ENCODE measurements at places on chromosomes 2 and 18.

GRCh38 chr2:57402096-57402495, 644.5 kb upstream of the VRK2 start:
- DNase-seq = no peak

DNA sequence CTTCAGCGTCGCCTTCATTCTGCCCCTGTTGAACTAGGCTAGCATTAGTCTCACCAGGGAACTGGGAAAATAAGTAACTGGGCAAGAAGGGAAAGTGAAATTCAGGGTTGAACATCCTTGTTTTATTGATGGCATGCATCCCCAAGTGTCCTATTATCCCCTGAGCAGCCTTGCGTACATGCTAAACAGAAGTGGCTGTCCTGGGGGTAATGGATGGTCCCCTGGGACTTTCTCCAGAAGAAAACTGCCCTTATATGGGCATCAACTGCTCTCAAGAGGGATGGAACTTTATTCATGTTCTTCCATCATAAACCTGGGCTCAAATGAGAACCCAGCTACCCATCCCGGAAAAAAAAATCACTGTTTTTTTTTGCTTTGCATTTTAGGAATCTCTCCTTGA, 11.8 kb upstream of the SMIM21 start:
- DNase-seq = peak; percentile 31

- DNase-seq = no peak
These were observed 10.4 kb downstream of the PAIP2B start for GRCh38 chr2:71216501-71216900.

- no peak for DNase-seq
These were observed 47.0 kb downstream of the UBE2F start for GRCh38 chr2:238013806-238014205.

DNA sequence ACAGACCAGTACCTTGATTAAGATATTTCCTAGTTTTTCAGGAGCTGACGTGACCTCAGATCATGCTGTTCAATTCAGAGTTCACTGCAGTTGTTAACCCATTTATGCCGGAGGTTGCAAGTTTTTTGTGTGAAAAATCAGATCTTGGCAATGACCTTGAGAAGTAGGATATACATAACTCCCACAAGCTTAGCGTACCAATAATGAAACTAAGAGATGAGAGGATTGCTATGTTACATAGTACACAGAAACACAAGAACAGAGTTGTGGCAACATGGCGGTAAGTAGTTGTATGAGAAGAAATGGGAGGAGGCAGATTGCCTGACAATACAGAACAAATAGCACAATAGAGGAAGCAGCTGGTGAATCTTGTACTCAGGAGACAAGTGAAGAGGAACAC, 39.1 kb downstream of the PPIG start:
- no peak for DNase-seq

DNA sequence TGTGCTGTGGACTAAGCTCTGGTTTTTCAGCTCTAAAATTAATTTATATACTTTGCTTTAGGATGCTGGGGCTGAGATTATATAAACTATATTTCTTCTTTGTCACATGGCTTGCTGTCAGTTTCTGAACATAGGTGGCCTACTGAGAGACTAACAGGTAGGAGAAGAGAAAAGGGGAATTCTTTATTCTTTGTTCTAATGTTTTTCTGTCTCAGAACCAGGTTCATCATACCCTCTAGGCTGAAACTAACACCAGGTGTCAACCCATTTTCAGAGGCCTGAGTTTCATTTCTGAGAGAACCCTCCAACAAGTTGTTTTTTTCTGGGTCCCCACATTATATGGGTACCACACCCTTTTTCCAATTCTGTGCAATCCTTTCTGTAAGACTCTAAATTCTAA, 843.6 kb downstream of the TRIB2 start:
- DNase-seq = no peak

GRCh38 chr2:231533777-231534125, 3.5 kb upstream of the NMUR1 start:
- DNase-seq = no peak

- no peak for DNase-seq
These were observed 437.9 kb upstream of the PIK3C3 start for GRCh38 chr18:41517142-41517541.

DNA sequence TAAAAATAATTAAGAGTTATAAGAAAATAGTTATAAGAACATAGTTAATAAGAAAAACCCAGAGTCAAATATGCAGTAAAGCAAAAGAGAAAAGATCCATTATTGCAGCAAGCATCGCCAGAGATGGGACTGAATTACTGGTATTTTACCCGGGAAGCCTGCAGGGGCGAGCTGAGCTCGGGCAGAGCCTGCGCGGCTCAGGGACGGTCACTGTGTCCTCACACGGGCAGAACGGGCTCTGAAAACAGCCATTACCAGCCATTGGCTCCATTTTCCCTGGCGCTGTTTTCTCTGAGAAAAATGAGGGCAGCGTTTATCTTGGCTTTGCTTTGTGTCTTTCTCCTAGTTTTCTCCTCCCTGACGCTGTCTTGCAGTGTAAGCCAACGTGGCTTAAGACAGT, 95.3 kb upstream of the ALKAL2 start:
- no peak for DNase-seq

- no peak for DNase-seq
These were observed 54.8 kb upstream of the KLHL29 start for GRCh38 chr2:23330214-23330613.
